ENCODE measurements at places on chromosomes 6 and 20. TPM values are rescaled to one million over a fixed set of nuclear protein-coding genes. Genes with fewer than 3 reads are reported as not detected.

DNA sequence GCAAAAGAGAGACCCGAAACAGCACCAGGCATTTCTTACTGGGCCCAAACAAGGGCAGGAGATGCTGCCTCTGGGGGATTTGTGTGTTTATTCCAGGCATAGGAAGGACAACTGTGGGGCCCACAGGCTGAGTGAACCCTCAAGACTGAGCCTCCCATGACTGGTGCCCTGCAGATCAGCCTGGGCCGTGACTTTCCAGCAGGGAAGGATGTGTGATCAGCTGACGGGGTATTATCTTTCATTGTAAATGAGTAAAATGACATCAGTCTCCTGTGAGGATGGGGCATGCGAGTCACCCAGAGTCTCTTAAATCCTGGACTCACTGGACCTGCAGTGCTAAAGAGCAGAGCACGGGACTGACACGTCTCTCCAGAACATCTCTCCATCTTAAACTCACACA is 3.9 kb upstream of the TEAD3 start:
- no peak for DNase-seq

DNA sequence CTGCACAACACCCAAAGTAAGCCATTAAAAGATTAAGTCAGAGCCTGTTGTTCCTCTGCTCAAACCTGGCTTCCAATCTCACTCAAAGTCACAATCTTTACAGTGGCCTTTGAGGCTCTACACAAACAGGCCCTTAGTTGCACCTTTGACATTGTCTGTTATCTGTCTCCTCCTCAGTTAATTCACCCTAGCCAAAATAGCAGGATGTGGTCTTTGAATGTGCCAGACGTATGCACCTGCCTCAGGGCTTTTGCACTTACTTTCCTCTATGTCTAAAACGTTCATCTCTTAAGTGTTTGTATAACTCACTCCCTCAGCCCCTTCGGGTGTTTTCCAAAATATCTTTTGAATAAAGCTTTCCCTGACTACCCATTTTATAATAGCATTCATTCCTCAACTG is 107.7 kb downstream of the EYA4 start:
- no peak for DNase-seq

GRCh38 chr6:129890164-129890563 is 29.0 kb upstream of the TMEM244 start:
- peak; percentile 14 for DNase-seq

GRCh38 chr6:143205991-143206390 is 145.3 kb downstream of the AIG1 start:
- no peak for DNase-seq

DNA sequence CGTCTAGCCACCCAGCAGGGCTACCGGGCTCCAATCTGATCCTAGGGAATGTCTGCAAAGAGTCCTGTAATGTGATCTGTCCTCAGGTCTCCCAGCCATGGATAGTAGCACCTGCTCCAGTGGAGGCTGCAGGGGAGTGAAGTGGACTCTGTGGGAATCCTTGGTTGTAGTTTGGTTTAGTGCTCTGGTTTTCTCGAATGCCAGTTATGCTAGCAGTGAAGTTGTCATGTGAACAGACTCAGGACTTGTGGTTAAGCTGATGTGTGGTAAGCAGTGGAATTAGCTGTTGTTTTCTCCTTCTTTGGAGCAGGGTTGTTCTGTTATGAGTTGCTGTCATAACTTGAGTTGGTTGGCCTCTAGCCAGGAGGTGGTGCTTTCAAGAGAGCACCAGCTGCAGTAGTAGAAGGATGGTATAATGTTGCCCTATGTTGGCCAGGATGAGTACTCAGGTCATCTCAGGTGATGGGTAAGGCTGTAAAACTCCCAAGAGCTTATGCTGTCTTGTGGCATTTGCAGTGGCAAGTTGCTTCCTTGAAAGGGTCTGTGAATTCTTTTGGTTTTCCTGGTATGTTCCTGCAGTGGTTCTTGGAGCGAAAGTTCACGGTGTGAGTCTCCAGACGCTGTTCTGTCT is 390.2 kb downstream of the UTRN start:
- DNase-seq = no peak

PROCR gene
- 4.1 TPM for total RNA-seq

- DNase-seq = no peak
Measured at GRCh38 chr6:169190144-169190584, 63.5 kb downstream of the THBS2 start.

GRCh38 chr6:25706314-25707014 is 48.1 kb upstream of the SLC17A4 start:
- DNase-seq = no peak

OTOR gene
- total RNA-seq = not detected

DNA sequence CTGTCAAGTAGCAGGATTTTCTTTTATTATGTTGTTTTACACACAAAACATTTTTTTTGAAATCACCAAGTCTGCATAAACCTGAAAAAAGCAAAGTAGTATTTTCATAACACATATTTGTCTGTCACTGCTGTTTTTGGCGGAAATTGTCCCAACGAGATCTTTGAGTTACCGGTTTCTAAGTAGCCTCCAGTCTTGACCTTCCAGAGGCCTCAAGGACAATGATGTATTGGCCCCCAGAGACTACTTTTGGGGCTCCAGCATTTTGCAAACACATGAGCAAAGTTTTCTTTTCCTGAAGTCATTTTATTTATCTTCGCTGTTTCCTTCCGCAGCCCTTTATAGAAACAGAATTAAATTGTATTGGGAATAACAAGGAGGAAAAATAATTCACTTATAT is 862.6 kb downstream of the KIF16B start:
- DNase-seq = no peak

DNA sequence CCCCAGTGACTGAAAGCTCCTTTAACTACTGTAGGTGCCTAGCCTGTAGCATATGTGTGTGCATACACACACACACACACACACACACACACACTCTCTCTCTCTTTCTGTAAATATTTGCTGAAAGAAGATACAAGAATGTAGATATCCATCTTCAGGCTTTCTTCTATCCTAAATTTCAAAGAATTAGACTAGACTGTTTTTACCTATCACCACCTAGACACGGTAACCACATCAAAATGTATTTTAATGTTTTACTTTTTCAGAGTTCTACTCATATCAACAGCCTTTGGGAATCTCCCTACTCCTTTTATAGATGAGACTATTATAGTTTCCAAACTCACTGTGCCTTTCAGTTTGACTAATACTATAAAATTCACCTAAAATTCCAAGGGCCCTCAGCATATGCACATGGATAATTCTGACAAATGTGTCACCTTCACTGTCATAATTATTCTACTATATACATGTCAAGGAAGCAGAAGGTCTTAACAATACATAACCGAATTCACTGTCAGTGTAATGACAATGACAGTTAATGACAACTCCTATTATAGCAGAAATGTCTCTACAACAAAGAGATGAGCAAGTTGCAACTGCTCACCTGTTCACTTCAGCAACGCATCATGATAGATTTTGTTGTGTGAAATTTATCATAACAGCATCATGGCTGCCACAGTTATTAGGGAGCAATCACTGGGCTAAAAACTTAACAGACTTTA is 236.5 kb downstream of the GMPR start:
- no peak for DNase-seq

TNF gene
- total RNA-seq = 0.40 TPM

DNA sequence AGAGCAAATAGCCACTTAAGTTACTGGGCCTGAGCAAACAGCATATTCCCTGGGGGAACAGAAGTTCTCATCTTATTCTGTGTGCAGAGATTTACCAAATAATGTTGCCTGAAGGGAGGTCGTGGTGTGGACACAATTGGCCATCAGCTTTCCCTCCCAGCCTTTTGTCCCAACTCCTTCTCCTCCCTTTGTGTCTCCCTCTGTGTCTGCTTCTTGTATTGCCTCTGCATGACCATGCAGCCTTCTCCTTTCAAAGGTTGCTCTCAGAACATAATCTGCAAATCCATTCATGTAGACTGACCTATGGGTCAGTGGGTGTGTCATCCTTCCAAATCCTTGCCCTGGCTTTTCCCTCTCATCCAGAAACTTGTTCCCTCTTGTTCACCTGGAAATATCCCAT is 150.3 kb upstream of the INSM1 start:
- DNase-seq = no peak

DNA sequence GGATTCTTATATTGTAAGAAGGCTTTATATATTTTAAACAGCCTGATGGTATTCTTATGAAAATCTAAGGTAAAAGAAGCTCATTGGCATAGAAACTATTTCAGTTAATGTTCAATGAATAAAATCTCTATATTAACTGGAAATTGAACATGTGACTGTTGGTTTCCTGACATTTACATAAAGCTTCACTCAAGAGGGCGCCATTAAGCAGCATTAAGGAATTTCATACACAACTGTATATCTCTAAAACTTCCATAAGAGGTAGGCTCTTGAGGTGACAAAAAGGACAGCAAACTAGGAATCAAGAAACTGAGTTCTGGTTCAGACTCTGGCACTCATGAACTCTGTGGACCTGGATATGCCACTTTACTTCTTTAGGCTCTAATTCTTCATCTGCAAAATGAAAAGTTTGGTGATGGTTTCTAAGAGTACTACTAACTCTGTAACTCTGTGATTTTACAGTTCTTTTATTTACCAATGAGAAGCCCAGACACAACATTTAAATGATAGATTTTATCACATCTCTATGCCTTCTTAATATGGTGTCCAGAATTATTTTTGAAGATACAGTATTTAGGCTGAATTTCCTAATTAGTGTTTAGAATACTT is 147.5 kb downstream of the FLRT3 start:
- DNase-seq = no peak
